ENCODE measurements at places on chromosomes 7 and 10.
A peak's percentile ranks its signal among the peaks of the same experiment; 100 is the strongest.

GRCh38 chr7:20409961-20410360 lies 79.3 kb downstream of the ITGB8 start:
- no peak for DNase-seq

- no peak for DNase-seq
Observed at GRCh38 chr7:16463949-16464715, 1.4 kb downstream of the SOSTDC1 start.

DNA sequence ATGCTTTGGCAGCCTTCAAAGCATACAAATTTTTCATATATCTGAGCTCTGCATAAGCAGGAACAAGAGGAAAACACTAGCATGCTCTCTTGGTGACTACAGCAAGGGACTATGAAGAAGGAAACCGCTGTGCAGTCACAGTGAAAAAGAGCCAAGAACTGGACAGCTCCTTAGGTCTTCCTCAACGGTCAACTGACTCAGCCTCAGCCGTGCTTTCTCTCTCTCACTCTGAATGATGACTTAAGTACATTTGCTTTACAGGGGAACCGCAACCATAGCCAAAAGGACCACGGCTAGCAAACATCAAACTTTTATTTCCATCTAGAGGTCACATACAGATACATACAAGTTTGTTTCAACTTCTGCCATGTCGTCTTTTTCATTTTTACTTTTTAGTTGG lies 69.9 kb downstream of the HYCC1 start:
- DNase-seq, result no peak

GRCh38 chr7:106289848-106290247 lies 5.1 kb upstream of the NAMPT start:
- no peak for DNase-seq

- DNase-seq, result no peak
Observed at GRCh38 chr10:89347701-89348457, 20.1 kb downstream of the IFIT3 start.

DNA sequence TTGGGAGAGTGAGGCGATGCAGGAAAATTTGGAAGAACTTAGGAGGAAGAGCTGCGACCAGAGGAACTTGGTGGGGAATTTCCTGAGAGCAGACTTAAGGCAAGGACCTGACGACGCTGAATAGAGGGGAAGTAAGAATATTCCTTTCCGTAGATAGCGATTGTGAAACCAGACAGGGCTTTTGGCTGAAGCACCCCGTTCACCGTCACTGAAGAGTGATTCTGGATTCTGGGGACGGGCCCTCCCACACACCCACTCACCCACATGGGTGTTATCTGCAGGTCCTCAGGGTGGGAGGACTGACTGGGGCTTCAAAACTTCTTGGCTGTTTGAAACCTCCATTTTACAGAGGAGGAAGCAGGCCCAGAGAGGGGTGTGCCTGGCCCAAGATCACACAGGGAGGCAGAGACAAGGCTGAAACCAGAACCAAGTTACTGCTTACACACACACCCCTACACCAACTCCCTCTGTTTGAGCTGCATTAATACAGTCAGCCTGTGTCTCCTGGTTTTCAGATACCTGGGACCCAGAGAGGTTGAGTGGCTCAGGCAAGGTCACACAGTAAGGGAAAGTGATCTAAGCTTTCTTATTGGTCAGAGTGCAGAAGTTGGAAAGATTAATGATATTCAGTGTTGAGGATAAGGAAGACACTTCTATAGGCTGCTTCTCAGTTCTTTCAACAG lies 37.2 kb upstream of the CDH23 start:
- no peak for DNase-seq

DNA sequence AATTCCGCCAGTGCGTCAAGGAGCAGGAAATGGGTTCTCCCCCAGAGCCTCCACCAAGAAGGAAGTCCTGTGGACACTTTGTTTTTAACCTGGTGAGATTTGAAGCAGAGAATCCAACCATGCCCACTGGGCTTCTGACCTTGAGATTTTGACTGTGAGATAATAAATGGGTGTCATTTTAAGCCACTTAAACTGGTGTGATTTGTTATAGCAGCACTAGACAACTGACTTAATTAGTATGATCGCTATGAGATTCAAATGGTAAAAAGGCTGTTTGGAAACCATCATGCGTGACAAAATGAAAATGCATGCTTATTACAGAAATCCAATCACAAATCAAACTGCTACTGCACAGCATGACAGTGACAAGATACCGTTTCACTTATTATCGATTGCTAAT lies 98.0 kb downstream of the ADAM12 start:
- DNase-seq, result no peak

- DNase-seq, result no peak
Observed at GRCh38 chr10:20890491-20891337, 6.4 kb downstream of the NEBL start.

DNA sequence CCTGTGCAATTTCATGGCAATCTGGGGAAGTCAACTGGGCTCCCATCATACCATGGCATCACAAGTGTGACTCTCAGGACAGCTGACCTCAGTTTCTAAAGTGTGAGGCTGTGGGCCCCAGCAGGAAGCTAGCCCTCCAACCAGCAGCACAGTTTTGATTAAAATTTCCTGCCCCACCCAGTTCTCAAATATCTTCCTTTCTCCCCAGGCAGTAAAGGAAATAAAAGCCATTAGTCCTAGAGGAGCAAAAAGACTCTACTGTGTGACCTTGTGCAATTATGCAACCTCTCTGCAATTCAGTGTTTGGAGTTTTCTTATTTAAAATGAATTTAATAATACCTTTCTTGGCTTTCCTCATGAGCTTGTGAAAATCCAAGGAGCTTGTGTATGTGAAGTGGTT lies 143.1 kb upstream of the CDCA7L start:
- DNase-seq, result no peak

DNA sequence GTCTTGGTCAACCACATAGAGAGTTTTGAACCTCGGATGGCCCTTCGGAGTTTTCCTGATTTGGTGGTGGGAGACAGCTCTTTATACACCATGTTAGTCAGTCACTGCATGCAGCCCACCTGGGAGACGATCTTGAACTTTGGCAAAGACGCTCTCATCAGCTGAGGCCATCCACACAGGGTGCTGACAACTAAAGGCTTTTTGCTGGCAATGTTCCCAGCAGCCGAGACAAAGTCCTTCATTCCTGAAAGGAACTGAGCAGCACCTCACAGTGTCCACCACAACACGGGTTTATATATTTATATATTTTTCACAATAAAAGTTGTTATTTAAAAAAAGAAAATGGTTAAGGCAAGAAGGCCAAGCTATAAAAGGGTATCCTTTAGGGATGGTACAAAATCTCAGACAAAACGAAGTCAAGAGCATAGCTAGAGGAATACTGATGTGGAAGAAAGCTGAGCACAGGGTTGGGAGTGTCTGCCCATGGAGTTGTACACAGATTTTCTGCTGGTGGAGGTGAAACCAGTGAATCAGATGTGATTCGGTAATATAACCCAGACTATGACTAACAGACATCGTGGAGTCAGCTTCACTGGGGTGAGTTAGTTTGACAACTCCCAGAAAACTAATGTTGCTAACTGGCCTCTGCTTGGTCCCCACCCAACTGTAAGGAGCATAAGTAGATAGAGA lies 27.4 kb upstream of the CAPZA2 start:
- DNase-seq, result no peak

DNA sequence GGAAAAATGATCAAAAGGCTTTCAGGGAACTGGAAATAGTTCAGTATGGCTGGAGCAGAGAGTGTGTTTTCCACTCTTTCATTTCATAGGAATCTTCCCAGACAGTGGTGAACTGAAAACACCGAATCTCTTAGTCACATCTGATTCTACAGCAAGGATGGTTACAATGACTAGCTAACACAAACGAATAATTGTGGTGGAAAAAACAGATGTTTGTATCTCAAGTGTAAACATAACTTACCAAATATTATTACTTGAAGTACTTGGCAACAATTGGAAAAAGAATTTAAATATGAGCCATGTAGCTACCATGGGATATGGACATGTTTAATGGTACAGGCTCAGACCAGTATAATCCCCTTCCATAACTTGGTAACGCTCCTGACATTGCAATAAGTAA lies 21.1 kb upstream of the BPGM start:
- DNase-seq, result no peak

DNA sequence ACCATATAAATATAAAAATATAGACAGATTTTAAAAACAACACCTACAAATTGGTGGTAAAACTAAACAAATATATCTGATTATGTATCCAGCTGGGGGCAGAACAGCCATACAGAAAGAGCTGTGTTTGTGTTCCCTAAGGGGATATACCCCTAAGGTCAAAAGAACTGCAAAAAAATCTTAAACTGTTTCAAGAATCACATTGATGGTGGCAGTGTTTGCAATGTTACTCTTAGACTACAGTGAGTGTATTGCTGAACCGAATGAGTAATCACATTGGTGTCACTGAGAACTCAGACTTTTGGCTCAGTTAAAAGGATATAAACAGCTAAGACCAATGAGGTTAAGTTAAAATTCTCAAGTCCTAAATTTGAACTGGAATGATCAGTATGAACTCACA lies 27.1 kb upstream of the PTPRN2 start:
- DNase-seq, result no peak

GRCh38 chr7:74277636-74278035 lies 11.6 kb upstream of the CLIP2 start:
- DNase-seq, result no peak

DNA sequence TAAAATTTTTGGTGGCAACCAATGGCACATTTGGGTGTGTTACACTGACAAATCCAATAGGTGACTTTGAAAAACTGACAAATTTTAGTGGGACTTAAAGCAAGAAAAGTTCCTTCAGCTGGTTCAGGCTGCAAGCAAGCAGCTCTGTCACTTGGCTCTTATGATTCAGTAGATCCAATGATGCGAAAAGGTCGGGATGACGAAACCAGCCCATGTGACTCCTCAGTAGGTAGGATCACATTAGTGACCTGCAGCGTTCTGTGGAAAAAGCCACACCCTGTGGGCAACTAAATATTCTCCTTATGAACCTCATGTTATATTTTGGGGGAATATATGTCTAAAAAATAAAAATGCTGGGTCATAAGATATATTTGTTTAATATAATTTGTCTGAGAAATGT lies 13.3 kb upstream of the TSGA13 start:
- no peak for DNase-seq

DNA sequence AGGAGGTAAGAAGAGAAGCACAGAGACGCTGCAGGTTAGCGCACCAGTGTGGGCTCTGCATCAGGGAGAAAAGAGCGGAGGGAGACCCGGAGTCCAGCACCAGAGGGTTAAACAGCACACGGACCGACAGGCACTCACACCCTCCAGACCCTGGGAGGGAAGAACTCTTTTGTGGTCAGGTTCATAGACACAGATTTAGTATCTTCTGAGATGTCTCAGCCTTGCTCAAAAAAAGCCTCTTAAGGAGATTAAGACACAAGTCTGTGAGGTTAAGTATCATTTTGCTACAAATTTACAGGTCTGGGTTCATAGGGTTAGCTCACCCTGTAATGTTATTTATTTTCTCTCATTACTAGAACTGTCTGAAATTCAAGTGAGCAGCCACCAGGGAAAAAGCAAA lies 16.8 kb upstream of the NDST2 start:
- DNase-seq, result no peak

- no peak for DNase-seq
Observed at GRCh38 chr10:96073722-96074121, 30.3 kb downstream of the CCNJ start.

DNA sequence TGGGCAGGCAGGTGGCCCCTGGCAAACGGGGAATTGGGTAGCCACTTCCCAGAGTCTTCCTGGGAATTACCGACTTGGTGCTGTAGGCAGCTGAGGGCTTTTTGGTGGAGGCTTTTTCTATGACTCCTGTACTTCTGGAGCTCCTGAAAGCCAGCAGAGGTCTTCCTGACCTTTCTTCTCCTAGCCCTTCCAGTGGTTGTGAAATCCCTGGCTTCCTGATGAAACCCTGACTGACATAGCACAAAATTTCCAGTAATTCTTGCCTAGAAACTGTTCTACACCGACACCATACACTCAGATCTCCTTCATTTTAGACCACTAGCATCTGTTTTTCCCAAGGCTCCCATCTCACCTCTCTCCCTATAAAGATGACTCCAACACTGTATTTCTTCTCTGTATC lies 120.2 kb downstream of the STRA8 start:
- DNase-seq, result no peak

- peak; percentile 19 for DNase-seq
Observed at GRCh38 chr7:31814187-31814586, 127.2 kb downstream of the PPP1R17 start.

DNA sequence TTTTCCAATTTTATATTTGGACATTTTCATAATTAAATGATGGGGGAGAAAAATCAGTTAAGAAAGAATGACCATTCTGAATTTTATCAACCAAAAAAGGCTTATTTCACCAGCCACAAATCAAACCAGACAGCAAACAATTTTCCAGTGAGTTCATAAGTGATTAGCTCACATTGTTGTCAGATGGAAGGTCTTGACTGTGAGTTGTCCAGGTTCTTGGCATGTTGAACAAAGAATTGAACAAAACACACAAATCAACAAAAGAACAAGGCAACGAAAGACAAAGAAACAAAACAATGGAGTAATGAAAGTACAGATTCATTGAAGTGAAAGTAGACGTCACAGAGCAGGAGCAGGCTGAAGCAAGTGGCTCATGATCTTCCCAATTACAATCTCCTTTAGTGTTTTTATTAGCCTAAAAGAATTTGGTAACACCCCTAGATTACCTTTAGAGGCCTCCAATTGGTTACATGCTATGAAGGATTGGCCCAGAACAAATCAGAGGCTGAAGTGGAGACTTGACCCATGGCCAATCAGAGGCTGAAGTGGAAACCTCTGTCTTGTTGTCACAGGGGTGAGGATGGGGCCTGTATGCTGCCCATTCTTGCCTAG lies 248.7 kb downstream of the NEBL start:
- no peak for DNase-seq

- DNase-seq, result peak; percentile 13
Observed at GRCh38 chr7:154474903-154475520, 422.8 kb downstream of the DPP6 start.

DNA sequence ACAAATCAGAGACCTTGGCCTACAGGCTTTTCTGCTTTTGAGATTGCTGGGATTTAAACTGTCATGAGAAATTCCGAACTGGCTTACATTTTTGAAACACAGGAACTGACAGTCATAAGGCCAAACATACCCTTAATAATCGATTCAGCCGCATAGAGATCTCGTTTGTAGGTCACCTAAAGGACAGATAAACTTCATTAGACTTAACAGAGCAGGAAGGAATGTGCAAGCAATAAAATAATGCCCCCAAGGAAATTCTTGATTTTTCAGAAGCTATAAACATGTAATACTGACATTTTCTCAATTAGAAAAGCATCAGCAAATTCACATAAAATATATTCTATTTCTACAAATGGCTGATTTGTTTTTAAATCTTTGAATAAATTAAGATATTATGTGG lies 120.0 kb downstream of the CRPPA start:
- no peak for DNase-seq

GRCh38 chr7:98621573-98622482 lies 4.7 kb downstream of the NPTX2 start:
- peak; percentile 85 for DNase-seq

GRCh38 chr7:5094641-5095040 lies 49.0 kb downstream of the RBAK start:
- no peak for DNase-seq

DNA sequence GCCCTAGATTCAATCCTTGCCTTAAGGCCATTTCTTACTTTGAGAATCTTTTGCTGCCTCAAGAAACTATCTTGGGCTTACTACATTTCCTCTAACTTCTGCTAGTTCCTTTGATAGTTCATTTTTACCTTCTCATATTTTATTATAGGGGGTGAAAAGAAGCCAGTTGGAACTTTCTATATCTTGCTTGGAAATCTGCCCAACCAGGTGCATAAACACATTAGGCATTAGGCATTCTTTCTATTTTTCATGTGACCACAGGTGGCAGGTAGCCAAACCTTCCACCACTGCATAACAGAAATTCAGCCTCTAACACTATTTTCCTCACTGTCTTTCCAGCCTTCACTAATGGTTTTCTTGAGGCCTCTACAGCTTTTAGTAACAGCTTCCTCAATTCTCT lies 300.0 kb upstream of the SP8 start:
- no peak for DNase-seq
